ENCODE measurements at places on chromosomes 4 and X. TPM values are rescaled to one million over a fixed set of nuclear protein-coding genes. Genes with fewer than 3 reads are reported as not detected.

The CFI gene
- polyA plus RNA-seq: 2.2 TPM

The LGI2 gene
- polyA plus RNA-seq: 1.6 TPM

The CXCL9 gene
- not detected for polyA plus RNA-seq

The ACE2 gene
- not detected for polyA plus RNA-seq

The RAB40A gene
- polyA plus RNA-seq: 0.42 TPM

The SYTL5 gene
- 5.5 TPM for polyA plus RNA-seq

Measured in brain (organoid and tissue), 16 donors.